ENCODE measurements at places on chromosomes 6 and 20.

- no peaks in the 10 kb centered on the region for H3K27me3 ChIP-seq
- no peak overlapping the region for H3K27ac ChIP-seq
- H3K4me1 ChIP-seq: peaks cover 6% of the 10 kb centered on the region
- no peak overlapping the region for H3K4me3 ChIP-seq
- peaks cover 6% of the 10 kb centered on the region for H3K36me3 ChIP-seq
- no peak for DNase-seq
Measured at GRCh38 chr20:62159839-62160238, 16.3 kb downstream of the SS18L1 start.

DNA sequence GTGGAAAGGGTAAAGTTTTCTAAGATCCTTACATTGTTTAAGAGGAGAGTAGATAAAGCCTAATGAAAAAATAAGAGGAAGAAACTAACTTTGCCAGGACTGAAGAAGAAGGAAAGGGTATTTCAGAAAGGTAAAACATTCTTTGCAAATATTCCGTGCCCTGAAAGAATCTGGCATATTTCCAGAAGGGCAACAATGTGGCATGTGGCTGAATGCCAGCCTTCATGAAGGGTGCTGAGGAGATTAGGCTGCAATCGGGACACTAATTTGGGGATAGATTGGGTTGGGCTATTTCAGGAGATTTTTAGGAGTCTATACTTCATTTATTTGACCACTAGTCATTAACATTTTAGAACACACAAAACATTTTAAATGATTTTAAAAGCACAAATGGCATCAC is 16.2 kb upstream of the UFL1 start:
- no peak for DNase-seq
- H3K4me1 ChIP-seq: no peaks in the 10 kb centered on the region
- H3K36me3 ChIP-seq: peaks cover 30% of the 10 kb centered on the region
- no peak overlapping the region for H3K27ac ChIP-seq
- H3K4me3 ChIP-seq: no peak overlapping the region

GRCh38 chr6:31657406-31658157 is 1.9 kb downstream of the APOM start:
- H3K4me1 ChIP-seq: peaks cover 53% of the 10 kb centered on the region
- peaks cover 5% of the 10 kb centered on the region for H3K36me3 ChIP-seq
- H3K27me3 ChIP-seq: no peaks in the 10 kb centered on the region
- DNase-seq: no peak
- H3K27ac ChIP-seq: no peak overlapping the region
- peak overlapping the region; percentile 16 for H3K4me3 ChIP-seq

- no peak overlapping the region for H3K27ac ChIP-seq
- peaks cover 33% of the 10 kb centered on the region for H3K27me3 ChIP-seq
- H3K4me1 ChIP-seq: peaks cover 10% of the 10 kb centered on the region
- H3K4me3 ChIP-seq: no peak overlapping the region
- DNase-seq: no peak
- no peaks in the 10 kb centered on the region for H3K36me3 ChIP-seq
Measured at GRCh38 chr20:13839421-13840092, 54.7 kb downstream of the NDUFAF5 start.

DNA sequence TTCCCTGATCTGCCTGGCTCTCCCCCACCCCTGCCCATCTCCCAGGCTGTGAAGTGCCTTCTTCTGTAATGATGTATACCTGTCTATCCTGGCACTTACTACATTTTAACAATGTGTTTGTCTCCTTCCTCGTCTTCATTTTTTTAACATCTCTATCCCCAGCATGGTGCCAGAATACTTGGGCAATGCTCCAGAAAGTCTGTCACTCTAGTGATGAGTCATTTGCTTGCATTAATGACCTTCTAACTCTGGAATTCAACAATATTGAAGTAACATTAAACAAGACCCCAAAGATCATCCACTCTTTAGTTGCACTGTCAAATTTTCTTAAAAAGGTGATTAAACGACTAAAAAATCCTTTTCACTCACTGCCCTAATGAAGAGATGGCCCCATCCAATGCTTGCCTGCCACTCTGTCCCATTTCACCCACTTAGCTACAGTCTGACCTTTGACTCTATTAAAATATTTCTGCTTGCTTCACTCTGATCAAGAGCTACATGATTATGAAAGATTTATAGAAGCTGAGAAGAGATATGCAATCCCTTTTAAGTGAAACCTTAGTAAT is 7.7 kb upstream of the KLHL31 start:
- peaks cover 2% of the 10 kb centered on the region for H3K4me1 ChIP-seq
- no peak for DNase-seq
- no peak overlapping the region for H3K4me3 ChIP-seq
- H3K27me3 ChIP-seq: peaks cover 5% of the 10 kb centered on the region

- H3K27me3 ChIP-seq: no peaks in the 10 kb centered on the region
- no peak for DNase-seq
- H3K36me3 ChIP-seq: no peaks in the 10 kb centered on the region
Measured at GRCh38 chr6:160427312-160428068, 79.3 kb downstream of the SLC22A3 start.

DNA sequence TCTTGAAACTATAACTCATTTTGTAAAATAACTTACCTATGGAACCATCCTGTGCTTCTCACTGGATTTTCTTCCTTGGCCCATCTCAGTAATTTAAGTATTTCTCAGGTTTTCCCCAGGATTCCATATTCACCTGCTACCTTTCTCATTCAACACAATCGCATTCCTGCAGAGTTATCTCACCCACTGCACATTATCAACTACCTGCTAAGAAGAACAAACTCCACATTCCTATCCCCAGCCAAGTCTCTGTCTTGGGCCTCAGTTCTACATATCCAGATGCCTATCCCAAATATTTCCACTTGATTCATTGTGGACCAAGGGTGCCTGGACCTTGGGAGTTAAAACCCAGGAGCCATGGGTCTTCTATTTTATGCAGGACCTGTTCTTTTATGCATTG is 60.2 kb upstream of the KCNQ5 start:
- H3K27ac ChIP-seq: peak overlapping the region; percentile 8
- DNase-seq: no peak
- no peaks in the 10 kb centered on the region for H3K36me3 ChIP-seq
- H3K4me1 ChIP-seq: peaks cover 18% of the 10 kb centered on the region

- no peak overlapping the region for H3K4me3 ChIP-seq
- no peak overlapping the region for H3K27ac ChIP-seq
- H3K27me3 ChIP-seq: no peaks in the 10 kb centered on the region
Measured at GRCh38 chr6:52877168-52877567, 32.3 kb downstream of the GSTA3 start.

DNA sequence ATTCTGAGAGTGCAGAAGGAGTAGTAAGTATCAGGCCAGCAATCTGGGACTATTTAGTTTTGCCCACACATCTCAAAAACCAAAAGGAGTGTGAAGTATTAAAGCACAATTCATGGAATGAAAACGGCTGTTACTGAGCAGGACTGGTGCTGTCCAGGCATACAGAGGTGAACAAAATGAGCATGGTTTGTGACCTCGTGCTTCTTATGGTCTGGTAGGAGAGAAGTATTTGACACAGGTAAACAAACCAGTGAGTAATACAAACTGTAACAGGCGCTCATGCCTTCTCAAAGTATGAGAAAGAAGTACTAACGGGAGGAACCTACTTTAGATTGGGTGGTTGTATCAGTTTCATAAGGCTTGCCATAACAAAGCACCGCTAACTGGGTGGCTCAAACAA is 17.5 kb upstream of the NRN1 start:
- peaks cover 30% of the 10 kb centered on the region for H3K27me3 ChIP-seq
- H3K4me3 ChIP-seq: no peak overlapping the region
- H3K36me3 ChIP-seq: no peaks in the 10 kb centered on the region

DNA sequence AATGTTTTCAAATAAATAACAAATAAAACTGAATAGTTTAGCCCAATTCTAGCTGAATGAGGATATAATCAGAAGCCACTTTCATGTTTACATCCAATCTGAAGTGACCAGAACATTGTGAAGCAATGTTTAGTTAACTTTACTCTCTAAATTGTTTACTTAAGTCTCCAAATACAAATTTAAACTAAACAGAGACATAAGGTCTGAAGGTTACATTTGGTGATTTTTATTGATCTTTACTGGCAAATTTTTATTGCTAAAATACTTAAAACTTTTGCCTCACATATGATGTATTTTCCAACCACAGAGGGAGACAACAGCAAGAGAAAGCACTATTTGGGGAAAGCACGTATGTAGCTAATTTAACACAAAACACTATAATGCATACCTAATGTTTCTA is 106.8 kb upstream of the THEMIS start:
- no peak overlapping the region for H3K27ac ChIP-seq
- H3K36me3 ChIP-seq: no peaks in the 10 kb centered on the region
- no peak for DNase-seq
- no peak overlapping the region for H3K4me3 ChIP-seq
- H3K4me1 ChIP-seq: peaks cover 2% of the 10 kb centered on the region
